Stimulated activated CD8-positive, alpha-beta memory T cell treated with anti-CD3 and anti-CD28 coated beads, Interleukin-7, amount 100 ng/mL, for 1 hour (primary cell): ENCODE measurements at places on chromosomes 3 and 15.

DNA sequence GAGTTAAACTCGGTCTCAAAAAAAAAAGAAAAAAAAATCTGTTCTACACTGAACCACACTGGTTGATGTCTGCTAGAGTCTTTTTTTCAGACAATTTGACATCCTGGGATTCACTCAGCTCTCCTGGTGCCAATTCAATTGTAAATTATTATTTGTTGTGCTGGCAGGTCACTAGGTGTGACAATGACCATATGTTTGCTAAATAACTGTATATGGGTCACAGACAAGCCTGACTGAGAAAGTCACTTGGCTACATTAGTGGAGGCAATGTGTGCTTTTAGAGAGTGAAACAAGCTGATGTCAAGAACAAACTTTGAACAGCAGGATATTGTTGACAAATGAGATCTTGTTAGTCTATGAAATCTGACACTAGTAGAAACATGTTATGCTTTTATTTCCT, 1379.1 kb downstream of the ZPLD1 start:
- no peak for DNase-seq

- no peak for DNase-seq
Observed at GRCh38 chr15:71125831-71126450, 10.7 kb downstream of the THSD4 start.

- no peak for DNase-seq
Observed at GRCh38 chr3:3627114-3627513, 172.1 kb upstream of the LRRN1 start.

GRCh38 chr3:53939086-53939582, 47.5 kb upstream of the SELENOK start:
- no peak for DNase-seq

DNA sequence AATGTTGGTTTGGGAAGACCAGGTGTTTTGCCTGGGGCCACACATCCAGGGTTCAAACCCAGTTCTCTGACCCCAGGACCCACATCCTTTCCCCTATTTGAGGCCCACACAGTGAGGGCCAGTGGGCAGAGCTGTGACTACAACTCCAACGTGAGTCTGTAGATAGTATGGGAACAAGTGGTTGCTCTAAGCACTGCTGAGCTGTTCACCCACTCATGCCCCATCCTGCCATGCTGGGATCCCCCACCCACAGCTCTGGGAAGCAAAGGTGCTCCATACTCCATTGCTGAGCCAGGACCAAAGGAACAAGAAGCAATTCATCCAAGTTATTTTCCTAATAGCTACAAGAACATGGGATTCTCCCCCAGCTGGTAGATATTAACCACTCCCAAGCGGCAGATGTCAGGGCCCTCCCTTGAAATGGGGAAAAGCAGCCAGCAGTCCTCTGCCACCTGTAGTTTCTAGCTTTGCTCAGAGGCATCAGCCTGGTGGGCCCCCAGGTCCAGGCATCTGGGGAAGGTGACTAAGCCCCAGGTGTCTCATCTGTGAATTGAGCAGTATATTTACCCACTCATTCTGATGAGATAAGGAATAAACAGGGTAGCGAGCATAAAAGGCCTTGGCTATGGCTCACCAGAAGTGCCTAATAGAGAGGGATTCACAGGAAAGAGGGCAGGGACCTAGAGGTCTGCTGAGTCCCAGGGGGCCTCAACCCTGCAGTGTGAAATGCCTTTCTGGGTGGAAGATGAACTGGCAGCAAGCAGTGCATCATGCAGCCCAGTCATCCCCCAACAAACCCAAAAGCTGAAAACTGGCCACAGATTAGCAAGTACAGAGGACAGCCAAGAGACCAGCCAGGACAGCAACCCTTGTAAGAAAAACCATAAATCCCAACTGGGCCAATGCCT, 33.4 kb downstream of the POC1A start:
- no peak for DNase-seq

- no peak for DNase-seq
Observed at GRCh38 chr3:114809668-114810413, 337.2 kb downstream of the ZBTB20 start.

DNA sequence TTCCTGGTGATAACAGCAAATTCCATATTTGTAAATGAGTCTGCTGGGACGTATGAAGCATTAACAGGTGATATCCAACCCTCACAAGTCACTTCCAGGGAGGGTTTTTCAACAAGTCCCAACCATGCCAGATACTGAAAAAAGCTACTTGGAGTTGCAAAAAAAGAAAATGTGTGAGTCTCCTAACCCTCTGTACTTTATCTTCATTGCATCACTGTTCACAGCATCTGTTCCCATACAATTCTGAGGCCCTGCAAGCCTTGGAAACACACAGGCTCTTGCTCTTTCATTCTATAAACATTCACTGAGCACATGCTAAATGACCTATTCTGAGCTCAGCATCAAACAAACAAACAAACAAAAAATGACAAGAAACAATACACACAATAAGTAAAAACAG, 120.8 kb downstream of the RFTN1 start:
- no peak for DNase-seq

GRCh38 chr3:64055076-64055475, 31.8 kb upstream of the PSMD6 start:
- no peak for DNase-seq

GRCh38 chr3:117304681-117305080, 595.1 kb downstream of the TUSC7 start:
- no peak for DNase-seq

GRCh38 chr15:94509259-94509658, 277.9 kb downstream of the MCTP2 start:
- no peak for DNase-seq

GRCh38 chr3:179921500-179921899, 115.2 kb downstream of the PEX5L start:
- DNase-seq = no peak

GRCh38 chr3:58271901-58272501, 34.0 kb upstream of the RPP14 start:
- no peak for DNase-seq

DNA sequence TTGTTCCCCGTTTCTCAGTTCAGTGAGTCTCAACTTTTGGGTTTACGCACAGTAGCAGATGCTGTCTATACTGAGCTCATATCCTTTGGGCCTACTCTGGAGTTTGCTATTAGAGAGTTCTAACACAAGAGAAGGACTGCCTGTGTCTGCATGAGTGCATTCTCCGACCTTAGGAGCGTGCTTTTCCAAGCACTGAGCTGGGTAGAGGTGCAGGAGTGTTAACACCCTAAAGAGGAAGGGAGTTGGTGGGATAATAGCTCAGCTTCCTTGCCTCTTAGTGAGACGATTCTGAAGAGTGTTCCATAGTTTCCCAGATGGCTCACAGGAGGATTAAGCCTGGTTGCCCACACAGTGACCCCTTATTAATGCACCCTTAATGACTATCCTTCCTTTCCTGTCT, 6.9 kb upstream of the OXSR1 start:
- DNase-seq = no peak

DNA sequence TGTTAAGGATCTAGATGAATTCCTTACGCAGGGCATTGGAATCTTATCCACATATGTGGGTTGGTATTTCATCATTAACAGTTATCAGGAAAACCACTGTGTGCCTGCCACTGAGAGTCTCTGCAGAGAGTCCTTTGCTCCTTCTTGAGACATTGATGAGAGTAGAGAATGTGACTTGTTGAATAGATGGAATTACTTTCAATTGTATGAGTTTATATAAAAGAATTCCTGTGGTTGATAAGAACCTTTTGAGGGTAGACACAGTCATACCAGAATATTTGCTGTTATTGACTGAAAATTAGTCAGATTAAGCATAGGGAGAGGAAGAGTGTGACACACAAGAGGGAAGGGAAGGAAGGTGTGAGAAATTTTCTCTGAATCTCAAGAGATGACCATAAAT, 30.8 kb downstream of the ARHGEF26 start:
- no peak for DNase-seq

- no peak for DNase-seq
Observed at GRCh38 chr15:34855413-34855812, 60.1 kb upstream of the ACTC1 start.

- no peak for DNase-seq
Observed at GRCh38 chr3:33004961-33005360, 53.5 kb downstream of the CCR4 start.

DNA sequence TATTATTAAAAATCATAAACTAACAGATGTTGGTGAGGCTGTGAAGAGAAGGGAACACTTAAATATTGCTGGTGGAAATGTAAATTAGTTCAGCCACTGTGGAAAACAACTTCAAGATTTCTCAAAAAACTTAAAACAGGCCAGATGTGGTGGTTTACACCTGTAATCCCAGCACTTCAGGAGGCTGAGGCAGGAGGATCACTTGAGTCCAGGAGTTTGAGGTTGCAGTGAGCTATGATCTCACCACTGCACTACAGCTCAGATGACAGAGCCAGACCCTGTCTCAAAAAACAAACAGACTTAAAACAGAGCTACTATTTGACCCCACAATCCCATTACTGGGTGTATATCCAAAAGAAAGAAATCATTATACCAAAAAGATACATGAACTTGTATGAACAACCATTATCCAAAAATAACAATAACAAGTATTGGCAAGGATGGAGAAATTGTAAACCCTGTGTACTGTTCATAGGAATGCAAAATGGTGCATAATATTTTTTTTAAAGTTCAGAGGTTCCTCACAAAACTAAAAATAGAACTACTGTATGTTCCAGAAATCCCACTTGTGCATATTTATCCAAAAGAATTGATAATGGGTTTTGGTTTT, 25.5 kb downstream of the ZNF148 start:
- no peak for DNase-seq

DNA sequence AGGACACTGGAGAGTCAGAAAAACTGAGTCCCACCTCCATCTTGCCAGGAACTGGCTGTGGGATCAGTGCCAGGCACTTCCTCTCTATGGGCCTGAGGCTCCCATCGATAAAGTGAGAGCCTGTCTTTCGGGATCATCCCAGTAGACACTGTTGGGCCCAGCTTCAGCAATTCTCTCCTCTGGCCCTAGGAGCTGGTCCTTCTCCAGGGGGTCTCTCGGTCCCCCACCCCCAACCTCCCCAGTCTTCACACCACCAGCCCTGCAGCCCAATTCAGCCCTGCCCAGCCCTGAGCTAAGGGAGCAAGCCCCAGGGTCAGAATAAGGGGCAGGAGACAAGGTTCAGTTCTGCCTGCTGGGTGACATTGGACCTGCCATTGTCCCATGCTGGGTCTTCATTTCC, 4.5 kb upstream of the LCTL start:
- no peak for DNase-seq

DNA sequence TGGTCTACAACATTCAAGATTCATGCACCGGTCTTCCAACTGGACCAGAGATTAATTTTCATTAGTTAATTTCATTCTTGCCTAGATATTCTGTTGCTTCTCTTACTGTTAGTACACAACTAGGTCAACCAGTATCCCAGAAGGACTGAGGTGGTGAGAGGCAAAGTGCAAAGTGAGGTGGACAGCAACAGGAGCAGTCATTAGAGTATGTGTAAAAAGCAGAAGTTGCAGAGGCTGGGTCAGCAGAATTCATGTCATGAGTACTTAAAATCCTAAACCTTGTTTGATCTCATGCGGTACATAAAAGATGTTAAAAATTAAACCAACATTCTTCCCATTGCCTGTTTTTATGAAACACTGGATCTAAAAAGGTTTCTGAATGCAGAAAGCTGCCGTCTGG, 46.7 kb downstream of the PARP14 start:
- DNase-seq = no peak

- no peak for DNase-seq
Observed at GRCh38 chr3:107861904-107862303, 228.9 kb downstream of the CD47 start.

GRCh38 chr3:31785734-31786133, 195.3 kb downstream of the OSBPL10 start:
- DNase-seq = no peak

GRCh38 chr15:68676011-68676605, 97.3 kb downstream of the CORO2B start:
- no peak for DNase-seq

DNA sequence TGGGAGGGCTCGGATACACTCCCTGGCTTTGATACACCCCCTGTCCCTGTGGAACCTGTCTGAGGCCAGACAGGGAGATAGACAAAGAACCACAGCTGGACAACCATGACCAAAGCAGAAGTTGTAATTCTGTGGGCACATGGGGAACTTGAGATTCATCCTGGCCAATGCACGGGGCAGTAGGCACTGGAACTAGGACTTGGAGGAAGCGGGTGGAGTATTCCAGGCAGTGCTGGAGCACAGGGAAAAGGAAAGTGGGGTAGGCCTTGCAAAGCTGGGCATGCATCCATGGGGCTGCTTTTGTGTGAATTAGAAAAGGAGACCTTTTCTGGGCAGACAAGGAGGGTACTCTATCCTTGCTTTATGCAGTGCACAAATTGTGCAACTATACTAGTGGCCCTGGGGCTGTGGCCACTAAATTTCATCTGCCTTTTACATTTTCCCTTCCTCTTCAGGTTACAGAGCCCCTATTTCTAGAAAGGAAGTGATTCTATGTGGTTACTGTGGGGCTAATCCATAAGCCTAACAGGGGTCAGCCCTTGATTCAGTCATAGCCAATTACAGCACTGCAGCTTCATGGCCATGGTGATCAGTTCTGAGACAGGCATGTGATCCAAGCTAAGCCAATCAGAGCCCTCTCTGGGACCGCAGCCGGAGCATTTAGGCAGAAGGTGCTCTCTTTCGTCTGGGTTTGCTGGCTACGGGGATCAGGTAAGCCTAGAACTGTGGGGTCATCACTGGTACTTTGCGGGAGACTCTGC, 21.0 kb downstream of the CRABP1 start:
- no peak for DNase-seq

DNA sequence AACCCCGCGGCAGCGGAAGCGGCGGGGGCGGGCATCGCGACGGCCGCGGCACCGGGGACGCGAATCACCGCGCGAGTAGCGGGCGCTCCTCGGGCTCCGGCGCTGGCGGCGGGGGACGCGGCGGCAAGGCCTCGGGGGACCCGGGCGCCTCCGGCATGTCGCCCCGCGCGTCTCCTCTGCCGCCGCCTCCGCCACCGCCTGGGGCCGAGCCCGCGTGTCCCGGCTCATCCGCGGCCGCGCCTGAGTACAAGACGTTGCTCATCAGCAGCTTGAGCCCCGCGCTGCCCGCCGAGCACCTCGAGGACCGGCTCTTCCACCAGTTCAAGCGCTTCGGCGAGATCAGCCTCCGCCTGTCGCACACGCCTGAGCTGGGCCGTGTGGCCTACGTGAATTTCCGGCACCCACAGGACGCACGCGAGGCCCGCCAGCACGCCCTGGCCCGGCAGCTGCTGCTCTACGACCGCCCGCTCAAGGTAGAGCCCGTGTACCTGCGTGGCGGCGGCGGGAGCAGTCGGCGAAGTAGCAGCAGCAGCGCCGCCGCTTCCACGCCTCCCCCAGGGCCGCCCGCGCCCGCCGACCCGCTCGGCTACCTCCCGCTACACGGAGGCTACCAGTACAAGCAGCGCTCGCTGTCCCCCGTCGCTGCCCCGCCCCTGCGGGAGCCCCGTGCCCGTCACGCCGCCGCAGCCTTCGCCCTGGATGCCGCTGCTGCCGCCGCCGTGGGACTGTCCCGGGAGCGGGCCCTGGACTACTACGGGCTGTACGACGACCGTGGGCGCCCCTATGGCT, 675 bp downstream of the RBM15B start:
- no peak for DNase-seq

DNA sequence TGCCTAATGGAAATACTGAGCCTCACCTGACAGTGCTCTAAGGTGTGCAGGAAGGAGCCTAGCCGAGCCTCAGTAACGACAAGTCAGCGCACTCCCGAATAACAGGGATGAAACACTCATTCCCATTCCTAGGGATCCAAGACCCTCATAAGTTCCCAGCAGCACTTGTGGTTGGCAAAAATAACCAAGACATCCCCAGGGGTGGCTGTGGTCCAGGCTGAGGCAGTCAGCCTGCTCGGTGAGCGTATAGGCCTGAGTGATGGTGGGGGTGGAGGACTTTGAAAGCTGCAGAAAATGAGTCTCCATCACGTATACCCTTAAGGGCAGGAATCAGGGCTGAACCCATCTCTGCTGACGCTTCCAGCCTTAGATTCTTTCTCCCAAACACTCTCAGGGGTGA, 120.1 kb downstream of the SMAD6 start:
- no peak for DNase-seq
